ENCODE measurements at places on chromosomes 16 and 17. TPM values are rescaled to one million over a fixed set of nuclear protein-coding genes. Genes with fewer than 3 reads are reported as not detected.

Gene FBXO39
- 0.38 TPM for polyA plus RNA-seq

Gene KRT9
- polyA plus RNA-seq: not detected

Gene CACNG3
- not detected for polyA plus RNA-seq

Gene STAC2
- not detected for polyA plus RNA-seq

Gene TBC1D3I
- 0.19 TPM for polyA plus RNA-seq

Gene TUBB3
- 0.22 TPM for polyA plus RNA-seq

Gene PIGL
- 15.2 TPM for polyA plus RNA-seq

Gene ZNRF1
- polyA plus RNA-seq: 1.4 TPM

Gene ZNF23
- polyA plus RNA-seq: 7.1 TPM

Gene CBLN1
- not detected for polyA plus RNA-seq

Gene HBA1
- not detected for polyA plus RNA-seq

Gene MRPL10
- polyA plus RNA-seq: 36.5 TPM

Gene SBK1
- 4.2 TPM for polyA plus RNA-seq

Gene KRTAP16-1
- 0.19 TPM for polyA plus RNA-seq

Gene ANKRD40
- 3.6 TPM for polyA plus RNA-seq

Gene DNAAF8
- 0.31 TPM for polyA plus RNA-seq

Gene PIGW
- polyA plus RNA-seq: 10.9 TPM
